Esophagus squamous epithelium (tissue), 5 donors: ENCODE measurements at places on chromosomes 13 and 19. TPM values are rescaled to one million over a fixed set of nuclear protein-coding genes. Genes with fewer than 3 reads are reported as not detected.

DNA sequence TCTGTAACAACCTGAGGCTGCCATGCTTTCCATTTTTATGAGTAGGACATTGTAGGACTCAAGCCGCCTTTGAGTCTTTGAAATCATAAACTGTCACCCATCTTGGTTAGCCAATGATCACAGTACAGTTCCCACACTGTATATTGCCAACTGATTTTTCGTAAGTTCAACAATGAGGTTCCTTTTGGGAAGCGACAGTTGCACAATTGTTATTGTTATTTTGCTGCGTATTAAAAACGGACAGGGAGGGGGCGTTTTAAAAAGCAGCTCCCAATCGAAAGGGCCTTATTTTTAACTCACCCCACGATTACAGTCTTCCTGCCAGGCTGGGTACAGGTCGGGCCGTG lies 601 bp downstream of the SLC46A3 start:
- H3K36me3 ChIP-seq: no peaks in the 10 kb centered on the region
- no peaks in the 10 kb centered on the region for H3K27me3 ChIP-seq
- peaks cover 15% of the 10 kb centered on the region for H3K4me1 ChIP-seq
- peak overlapping the region; percentile 92 for H3K27ac ChIP-seq

- no peak for DNase-seq
- peak overlapping the region; percentile 86 for H3K27ac ChIP-seq
- peaks cover 10% of the 10 kb centered on the region for H3K36me3 ChIP-seq
- peaks cover 29% of the 10 kb centered on the region for H3K4me1 ChIP-seq
- peak overlapping the region; percentile 71 for H3K4me3 ChIP-seq
- H3K27me3 ChIP-seq: no peaks in the 10 kb centered on the region
Observed at GRCh38 chr19:12155324-12155860, 1.1 kb downstream of the ZNF625 start.

The ZNF99 gene
- total RNA-seq: not detected

DNA sequence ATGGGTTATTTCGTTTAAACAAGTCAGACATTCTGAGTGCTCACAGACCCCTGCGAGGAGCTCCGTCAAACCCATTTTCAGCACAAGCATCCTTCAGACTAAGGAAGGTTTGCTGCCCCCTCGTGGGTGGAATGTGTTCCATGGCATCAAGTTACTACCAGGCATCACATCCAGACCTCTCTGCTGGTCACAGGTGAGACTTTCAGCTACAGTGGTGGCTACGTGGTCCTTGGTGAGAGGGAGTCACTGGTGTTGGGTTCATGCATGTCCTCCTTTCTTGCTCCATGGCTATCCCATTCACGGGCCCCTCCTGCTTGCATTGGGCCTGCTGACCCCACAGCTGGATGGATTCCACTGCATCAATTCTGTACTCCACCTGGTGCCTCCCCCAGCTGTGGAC lies 9.1 kb upstream of the LILRB5 start:
- H3K27ac ChIP-seq: no peak overlapping the region
- no peaks in the 10 kb centered on the region for H3K27me3 ChIP-seq
- no peak overlapping the region for H3K4me3 ChIP-seq
- no peaks in the 10 kb centered on the region for H3K4me1 ChIP-seq
- DNase-seq: no peak

The NAPSA gene
- total RNA-seq: not detected
